ENCODE measurements at places on chromosomes 6 and 20.

GRCh38 chr6:154143753-154144152 lies 104.7 kb downstream of the OPRM1 start:
- no peak for DNase-seq

- DNase-seq: no peak
These were observed 6.2 kb downstream of the ZNF337 start for GRCh38 chr20:25690427-25690826.

DNA sequence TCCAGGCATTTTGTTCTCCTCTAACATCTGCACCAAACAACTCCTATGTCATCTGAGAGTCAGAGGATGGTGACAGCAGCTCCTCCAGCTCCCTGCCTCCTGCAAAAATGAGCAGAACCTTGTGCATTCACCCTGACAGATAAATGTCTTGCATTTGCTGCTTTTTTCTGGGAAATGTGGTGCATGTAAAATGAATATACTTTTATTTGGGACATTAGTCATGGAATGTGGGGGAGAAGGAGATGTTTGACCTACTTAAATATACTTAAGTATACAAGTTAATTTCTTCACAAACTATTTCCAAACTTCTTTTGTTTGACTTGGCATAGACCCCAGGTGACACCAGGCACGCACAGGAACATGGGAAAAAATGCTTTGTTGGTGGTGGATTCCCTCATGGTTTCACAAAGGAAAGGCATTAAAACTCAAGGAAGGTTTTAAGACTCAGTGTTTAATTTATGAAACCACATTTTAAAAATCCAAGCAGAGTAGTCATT lies 181.8 kb upstream of the MCHR2 start:
- peak; percentile 95 for DNase-seq

DNA sequence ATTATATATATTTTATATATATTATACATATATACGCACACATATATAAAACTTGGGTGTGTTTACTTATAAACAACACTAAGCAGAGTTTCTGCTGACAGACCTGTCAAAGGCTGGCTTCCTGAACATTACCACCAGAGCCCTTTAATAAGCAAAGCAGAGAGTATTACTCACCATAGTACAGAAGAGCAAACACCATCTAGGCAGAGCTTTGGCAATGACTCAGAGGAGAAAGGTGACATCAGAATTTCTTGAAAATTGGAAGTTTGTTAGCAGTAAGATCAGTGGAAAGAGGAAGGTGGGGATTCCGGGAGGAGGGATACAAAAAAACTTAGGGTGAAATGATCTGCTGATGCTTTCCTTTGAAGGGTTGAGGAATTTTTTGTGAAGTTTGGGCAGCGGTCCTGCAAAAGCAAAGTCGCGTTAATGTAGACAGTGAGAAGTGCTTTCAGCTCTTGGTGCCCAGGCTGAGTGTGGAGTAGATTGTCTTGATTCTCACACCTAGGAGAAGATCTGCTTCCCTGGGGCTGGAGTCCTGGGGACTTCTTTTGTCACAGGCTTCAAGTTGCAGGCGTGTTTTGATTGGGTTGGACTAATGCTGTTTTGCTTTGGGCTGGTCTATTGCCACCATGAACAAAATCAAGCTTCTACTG lies 109.6 kb upstream of the BACH2 start:
- DNase-seq: peak; percentile 62

DNA sequence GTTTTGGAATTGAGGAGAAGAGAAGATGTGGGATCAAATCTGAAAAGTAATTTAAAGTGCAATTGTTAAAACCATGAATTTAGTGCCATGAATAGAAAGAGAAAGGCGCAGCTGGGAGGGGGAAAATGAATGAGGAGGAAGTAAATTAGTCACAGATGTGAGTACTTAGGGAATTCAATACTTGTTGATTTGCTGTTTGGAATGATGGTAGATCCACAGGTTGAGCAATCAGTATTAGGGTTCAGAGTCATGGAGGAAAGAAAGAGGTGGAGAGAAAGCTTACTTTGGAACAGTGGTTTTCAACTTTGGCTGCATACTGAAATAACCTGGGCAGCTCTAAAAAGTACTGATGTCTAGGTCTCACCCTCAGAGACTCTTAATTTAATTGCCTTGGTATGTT lies 229.7 kb upstream of the ASCC3 start:
- DNase-seq: peak; percentile 59
